IPS-NIHi11 (cell line): ENCODE measurements at places on chromosomes 7 and 10.

GRCh38 chr7:137715121-137715520, 131.7 kb downstream of the DGKI start:
- no peak for DNase-seq

- DNase-seq: no peak
Observed at GRCh38 chr7:2796358-2797352, 47.5 kb downstream of the GNA12 start.

GRCh38 chr10:44851881-44852280, 59.3 kb upstream of the TMEM72 start:
- DNase-seq: no peak

DNA sequence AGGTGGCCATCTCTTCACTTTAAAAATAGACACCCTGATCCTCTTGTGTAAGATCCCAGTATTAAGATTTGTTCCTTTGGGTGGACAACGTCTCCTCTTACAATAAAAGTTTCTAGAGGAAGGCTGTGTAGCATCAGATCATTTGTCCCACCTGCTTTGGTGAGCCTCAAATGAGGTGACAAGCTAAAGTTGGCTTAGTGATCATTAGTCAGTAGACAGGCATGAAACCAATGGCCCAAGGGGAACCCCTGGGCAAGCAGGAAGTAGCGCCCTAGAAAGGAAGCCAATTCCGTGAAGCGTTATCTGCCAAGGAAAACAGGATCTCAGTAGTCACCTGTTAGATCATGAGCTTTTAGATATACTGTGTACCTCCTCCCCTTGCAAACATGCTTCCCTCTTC, 66.8 kb downstream of the PCGF5 start:
- DNase-seq: no peak

GRCh38 chr7:71695186-71695585, 563.2 kb downstream of the GALNT17 start:
- DNase-seq: no peak

DNA sequence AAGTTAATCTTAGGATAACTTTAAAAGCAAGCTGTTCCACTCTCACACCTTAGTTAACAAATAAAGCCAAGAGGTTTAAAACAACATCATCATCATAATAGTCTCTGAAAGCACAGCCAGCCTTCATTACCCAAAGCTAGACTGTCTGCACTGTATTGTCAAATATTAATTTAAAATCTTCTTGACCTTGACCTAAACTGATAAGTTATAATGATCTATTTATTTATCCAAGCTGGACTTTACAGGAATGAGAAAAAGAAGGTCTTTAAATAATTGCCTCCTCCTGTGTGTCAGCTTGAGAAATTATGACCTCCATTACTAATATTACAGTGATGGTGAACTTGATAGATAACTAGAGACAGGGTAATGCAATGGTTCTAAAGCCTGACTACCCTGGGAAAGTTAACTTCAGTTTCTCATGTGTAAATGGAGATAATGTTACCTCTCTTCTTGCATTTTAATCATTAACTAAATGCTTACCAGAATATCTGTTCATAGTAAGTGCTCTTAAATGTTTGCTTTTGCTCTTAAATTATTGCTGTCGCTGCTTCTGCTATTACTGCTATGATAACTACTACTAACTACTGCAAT, 111.0 kb downstream of the KAT6B start:
- DNase-seq: no peak

- no peak for DNase-seq
Observed at GRCh38 chr10:91690996-91691676, 58.3 kb upstream of the PPP1R3C start.

DNA sequence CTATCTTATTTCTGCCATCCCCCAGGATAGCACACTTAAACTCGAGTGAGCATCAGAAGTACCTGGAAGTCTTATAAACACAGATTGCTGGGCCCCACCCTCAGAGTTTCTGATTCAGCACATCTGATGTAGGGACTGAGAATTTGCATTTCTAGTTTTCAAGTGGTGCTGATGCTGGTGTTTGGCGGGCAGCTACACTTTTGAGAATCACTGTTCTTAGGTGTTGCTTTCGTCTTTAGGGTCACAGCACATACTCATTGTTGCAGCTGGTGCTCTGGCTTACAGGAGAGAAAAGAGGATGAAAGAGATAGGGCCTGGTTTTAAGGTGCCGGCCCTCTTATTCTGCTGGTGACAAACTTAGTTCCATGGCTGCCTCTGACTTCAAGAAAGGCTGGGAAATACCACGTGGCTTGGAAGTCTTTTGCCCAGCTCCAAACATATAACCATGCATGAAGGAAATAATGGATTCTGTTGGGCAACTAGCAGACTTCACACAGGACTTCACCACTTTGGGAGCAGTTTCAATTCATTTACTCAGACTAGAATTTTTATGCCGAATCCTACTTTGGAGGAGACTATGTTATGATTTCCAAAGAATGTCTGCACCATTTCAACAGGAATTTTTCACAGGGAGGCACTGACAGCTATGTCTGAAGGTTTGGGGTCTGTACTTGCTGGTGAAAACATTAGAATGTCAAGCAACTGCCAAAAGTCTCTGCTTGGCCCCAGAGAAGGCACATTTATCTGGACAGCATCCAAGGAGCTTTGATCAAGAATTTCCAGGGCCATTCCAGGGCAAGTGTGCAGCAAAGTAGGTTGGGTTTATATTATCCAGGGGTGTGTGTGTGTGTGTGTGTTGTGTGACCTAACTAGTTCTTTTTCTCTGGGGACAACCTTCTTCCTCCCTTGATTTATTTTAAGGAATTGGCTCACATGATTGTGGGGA, 6.9 kb upstream of the MINDY4 start:
- DNase-seq: no peak

DNA sequence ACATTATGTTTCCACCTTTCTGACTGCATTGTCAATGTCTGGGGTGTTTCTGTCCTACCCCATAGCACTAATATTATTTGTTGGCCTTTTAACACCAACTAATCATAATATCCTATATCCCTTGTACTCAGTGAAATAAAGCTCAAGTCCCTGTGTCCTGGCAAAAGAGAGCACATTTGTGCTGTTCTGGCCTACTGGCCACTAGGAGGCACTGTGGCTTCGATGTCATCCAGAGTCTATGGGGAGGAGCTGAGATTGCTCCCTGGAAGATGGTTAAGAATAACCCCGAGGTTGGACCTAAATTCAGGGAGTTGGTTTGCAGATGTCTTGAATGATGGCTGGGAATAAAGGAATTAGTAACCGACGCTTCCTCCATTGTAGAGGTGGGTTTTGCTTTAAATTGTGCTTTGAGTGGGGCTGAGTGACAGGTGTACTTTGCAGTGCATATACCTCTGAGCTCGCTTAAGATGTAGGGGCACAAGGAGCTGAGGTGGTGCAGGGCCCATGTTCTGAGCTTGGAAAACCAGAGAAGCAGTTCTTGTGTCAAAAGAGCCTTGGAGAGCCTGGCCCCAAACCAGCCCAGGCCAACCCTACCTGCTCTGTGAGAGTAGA, 191.2 kb upstream of the PRSS1 start:
- peak; percentile 74 for DNase-seq

- no peak for DNase-seq
Observed at GRCh38 chr7:143514487-143514886, 36.8 kb downstream of the TAS2R41 start.

- DNase-seq: no peak
Observed at GRCh38 chr10:49356181-49356580, 39.7 kb downstream of the DRGX start.

GRCh38 chr7:135386776-135387175, 123.1 kb downstream of the CNOT4 start:
- DNase-seq: no peak

DNA sequence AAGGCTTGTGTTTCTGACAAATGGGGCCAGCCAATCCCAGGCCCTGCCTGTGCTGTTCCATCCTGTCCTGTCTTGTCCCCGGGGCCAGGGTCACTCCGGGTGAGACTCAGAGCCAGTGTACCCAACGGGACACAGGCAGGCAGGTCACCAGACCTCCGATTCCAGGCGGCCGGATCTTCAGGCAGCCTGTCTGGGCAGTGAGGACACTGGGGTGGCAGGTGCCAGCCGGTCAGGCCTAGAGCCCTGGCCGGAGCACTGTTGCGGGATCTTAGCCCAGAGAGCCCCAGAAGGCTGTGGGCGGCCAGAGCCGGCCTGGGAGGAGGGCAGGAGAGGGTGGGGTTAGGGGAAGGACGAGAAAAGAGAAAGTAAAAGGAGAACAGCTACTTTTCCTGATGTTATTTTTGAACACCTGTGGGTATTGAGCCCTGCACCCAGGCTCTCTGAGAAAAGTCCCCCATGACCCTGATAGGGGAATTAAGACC, 134.3 kb upstream of the TNRC18 start:
- no peak for DNase-seq

DNA sequence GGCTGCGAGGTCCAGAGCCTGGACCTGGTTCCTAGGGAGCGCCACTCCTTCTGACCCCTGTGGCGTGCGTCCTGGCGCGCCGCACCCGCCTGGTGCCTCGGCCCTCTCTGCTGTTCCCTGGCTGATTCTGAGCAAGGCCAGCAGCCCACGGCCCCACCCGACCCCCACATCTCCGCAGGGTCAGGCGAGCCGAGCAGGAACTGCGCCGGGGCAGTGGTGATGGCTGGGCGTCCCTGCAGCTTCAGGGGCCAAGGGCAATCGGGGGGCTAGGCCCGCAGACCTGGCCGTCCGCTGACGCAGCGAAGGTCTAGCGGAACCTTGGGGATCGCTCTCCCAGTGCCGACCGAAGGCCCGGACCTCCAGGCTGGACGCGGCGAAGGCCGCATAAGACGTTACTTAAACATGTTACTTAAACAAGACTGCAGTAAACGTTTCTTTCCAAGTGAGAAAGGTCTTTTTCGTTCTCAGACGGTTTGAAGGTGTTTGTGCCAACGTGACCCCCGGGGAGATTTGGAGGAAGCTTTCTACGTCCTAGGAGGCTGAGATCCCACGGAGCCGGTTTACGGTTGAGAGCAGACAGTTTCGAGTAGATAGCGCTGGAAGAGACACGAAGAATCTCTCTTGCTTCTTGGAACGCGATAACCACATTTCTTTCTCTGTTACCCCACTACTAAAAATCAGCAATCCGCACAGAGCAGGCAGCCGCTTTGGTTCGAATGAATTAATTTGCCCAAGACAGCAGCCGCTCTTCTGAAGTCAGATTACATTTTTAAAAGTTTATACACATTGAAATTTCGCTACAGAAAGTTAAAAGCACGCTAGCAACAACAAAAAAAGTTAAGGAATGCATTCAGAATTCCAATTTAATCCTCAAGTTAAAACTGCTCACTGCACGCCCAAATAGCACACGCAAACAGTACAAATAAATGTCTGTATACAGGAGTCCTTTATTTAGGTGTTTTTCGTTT, 4.9 kb upstream of the NKX2-3 start:
- DNase-seq: no peak

GRCh38 chr10:124906551-124907001, 35.3 kb upstream of the ZRANB1 start:
- no peak for DNase-seq

GRCh38 chr10:60349426-60349825, 40.2 kb downstream of the ANK3 start:
- DNase-seq: no peak

DNA sequence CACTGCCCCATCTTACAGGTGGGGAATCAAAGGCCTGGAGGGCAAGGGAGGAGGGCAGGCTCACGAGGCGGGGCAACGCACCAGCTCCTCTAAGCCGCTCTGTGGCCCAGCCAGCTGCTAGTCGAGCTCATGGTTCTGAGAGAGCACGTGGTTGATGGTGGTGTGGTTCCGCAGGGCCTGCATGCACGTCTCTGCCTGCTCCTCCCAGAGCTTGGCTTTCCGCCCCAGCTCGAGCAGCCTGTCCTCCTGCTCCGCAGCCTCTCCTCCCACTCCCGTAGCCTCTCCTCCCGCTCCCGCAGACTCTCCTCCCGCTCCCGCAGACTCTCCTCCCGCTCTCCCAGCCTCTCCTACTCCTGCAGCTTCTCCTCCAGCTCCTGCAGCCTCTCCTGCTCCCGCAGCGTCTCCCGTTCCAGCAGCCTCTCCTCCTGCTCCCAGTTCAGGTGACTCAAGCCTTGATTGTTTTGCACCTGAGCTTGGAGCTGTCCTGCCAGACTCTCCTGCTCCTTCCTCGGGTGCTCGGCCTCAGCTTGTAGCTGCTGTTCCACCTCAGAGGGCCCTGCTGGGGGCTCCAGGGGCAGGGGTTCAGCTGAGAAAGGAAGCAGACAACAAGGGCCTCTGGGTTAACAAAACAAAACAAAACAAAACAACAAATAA, 19.1 kb upstream of the MTPAP start:
- peak; percentile 25 for DNase-seq

GRCh38 chr10:31186225-31187000, 132.6 kb upstream of the ZEB1 start:
- DNase-seq: peak; percentile 49

GRCh38 chr7:129947049-129947448, 5.7 kb downstream of the UBE2H start:
- DNase-seq: no peak

DNA sequence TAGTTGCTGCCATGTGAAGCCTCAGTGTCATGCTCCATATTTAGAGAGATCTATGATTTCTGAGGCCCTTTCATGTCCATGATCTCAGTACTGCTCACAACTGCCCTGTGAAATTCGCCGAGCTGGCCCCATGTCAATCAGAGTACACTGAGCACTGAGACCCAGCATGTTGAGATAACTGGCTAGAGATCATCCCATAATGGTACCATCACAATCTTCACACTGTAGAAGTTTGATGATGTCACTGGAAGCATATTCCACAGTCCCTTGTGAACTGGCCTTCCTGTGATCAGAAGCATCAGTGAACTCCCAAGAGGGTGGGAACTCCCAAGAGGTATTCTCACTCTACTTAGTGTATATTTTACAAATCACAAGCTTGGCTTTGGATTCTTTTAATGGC, 116.0 kb downstream of the EGFR start:
- DNase-seq: no peak

- DNase-seq: no peak
Observed at GRCh38 chr7:69203871-69204270, 394.4 kb upstream of the AUTS2 start.

DNA sequence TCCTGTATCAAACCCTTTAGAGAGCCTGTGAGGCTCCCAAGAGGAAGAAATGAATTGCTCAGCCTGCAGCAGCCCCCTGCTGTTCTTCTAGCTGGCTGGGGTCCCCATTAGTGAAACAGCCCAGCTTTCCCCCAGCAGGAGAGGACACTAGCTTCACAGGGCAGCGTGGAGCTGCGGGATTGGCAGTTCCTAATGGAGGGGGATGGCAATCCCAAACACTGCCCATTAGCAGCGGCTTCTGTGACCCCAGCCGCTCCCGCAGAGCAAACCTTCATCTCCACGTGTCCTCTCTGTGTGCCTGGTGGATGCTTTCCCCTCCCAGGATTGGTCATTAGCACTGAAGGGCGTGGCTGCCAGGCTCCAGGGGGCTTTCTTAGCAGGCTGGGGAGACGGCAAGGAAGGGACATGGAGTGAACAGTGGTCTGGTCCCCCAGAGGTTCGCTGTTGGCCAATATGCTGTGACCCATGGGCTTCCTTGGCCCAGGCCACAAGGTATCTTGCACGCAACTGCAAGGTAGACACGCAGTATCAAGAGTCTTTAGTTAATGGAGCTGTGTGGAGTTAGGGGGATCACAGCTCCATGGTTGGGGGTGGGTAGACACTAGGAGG, 322.5 kb upstream of the ZMIZ1 start:
- DNase-seq: no peak

GRCh38 chr10:71623098-71623985, 96.2 kb downstream of the C10orf105 start:
- DNase-seq: peak; percentile 66

GRCh38 chr10:132899751-132900065, 42.7 kb downstream of the CFAP46 start:
- no peak for DNase-seq

GRCh38 chr10:75431180-75432111, at the start of gene LRMDA:
TSS of gene LRMDA (plus strand) at chr10:75431624.
- peak; percentile 74 for DNase-seq
